ENCODE measurements at places on chromosomes 5 and 9. TPM values are rescaled to one million over a fixed set of nuclear protein-coding genes. Genes with fewer than 3 reads are reported as not detected.

DNAJC25 gene
- 5.3 TPM for total RNA-seq

DNA sequence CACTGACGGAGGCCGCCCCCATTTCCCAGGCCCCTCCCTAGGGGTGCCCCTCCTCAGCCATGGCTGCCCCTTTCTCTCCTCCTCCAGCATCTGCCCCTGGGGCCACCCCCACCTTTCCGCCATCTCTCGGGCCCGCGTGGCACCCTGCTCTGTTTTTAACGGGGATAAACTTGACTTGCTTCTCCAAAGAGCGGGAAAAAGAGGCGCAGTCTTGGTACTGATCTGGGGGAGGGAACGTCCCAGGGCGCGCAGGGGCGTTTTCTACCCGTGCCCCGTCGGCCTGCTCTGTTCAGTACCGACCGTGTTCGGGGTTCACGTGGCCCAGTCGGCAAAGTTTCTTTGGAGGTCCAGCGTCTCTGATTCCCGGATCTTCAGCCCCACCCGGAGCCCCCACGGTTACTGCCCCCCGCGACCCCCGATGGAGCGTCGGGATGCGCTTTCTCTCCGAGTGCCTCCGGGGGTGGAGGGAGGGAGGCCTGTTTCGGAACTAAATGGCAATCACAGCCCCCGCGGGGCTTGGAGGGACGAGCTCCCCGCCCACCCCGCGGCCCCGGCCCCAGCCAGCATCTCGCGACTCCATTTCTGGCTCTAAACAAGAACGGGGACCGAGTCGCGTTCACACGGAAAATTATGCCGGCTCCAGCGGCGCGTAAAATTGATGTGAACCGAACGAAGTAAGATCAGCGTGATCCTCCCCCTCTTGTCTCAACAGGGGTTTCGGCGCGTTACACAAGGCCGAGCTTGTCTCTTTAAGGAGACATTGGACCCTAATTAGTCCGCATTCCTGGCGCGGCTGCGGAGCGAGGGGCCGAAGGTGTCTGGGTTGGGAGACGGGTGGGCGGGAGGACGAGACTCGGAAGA lies 1.1 kb upstream of the TLE4 start:
- H3K27ac ChIP-seq: peak overlapping the region; percentile 77
- no peaks in the 10 kb centered on the region for H3K36me3 ChIP-seq
- peak; percentile 72 for DNase-seq
- peaks cover 28% of the 10 kb centered on the region for H3K4me1 ChIP-seq

DNA sequence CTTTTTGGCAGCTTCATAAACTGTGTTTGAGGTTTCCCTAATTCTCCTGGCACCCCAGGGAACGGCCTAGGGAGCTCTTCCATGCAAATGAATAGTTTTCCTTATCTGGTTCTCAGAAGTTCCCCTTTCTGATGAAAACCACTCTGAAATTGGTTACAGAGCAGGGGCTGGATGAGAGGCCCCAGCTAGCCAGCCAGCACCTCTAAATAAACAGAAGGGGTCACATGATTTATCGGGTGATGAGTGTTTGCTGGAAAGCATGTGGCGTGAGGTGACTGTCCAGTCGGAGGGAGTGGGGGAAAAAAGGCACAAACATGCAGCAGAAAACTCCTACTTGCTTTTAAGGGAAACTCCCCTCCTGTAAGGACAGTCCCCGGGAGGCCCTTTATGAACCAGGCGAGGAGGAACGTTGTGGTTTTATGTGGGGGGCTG lies 261.2 kb upstream of the ANKRD55 start:
- no peak overlapping the region for H3K27ac ChIP-seq
- DNase-seq: no peak
- H3K36me3 ChIP-seq: no peaks in the 10 kb centered on the region
- H3K4me1 ChIP-seq: peaks cover 42% of the 10 kb centered on the region
- no peak overlapping the region for H3K4me3 ChIP-seq

GAS1 gene
- 78.6 TPM for total RNA-seq

GRCh38 chr9:113545068-113545467 lies 81.5 kb downstream of the RGS3 start:
- no peaks in the 10 kb centered on the region for H3K27me3 ChIP-seq
- no peaks in the 10 kb centered on the region for H3K4me1 ChIP-seq
- H3K36me3 ChIP-seq: peaks cover 39% of the 10 kb centered on the region
- no peak overlapping the region for H3K27ac ChIP-seq
- DNase-seq: no peak

DNA sequence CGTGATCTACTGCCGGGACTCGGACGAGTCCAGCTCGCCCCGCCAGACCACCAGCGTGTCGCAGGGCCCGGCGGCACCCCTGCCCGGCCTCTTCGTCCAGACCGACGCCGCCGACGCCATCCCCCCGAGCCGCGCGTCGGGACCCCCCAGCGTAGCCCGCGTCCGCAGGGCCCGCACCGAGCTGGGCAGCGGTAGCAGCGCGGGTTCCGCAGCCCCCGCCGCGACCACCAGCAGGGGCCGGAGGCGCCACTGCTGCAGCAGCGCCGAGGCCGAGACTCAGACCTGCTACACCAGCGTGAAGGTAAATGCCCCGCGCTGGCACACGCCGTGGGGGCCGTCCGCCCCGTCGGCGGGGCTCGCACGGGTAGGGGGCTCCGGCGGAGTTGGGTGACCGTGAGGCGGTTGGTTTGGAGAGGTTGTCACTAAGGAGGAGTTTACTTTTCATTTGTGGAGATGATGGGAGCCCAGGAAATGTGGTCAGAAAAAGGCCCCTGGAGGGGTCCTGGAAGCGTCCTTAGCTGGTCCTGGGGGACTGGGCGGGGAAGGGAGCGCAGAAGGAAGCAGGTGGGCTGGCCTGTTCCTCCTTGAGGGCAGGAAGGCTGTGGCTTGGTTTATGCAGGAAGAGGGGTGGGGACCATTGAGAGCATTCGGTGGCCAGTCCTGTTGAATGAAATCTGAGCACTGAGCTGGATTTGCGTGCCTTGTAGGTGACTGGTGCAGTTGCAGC lies 647 bp downstream of the PDE8B start:
- peak overlapping the region; percentile 69 for H3K4me3 ChIP-seq
- no peak for DNase-seq
- peaks cover 21% of the 10 kb centered on the region for H3K4me1 ChIP-seq
- peak overlapping the region; percentile 83 for H3K27ac ChIP-seq

LCN9 gene
- not detected for total RNA-seq

ORM1 gene
- not detected for total RNA-seq

GRCh38 chr5:55319491-55319890 lies 11.7 kb downstream of the MTREX start:
- H3K36me3 ChIP-seq: peaks cover under 1% of the 10 kb centered on the region
- no peak overlapping the region for H3K27ac ChIP-seq
- DNase-seq: no peak
- no peaks in the 10 kb centered on the region for H3K4me1 ChIP-seq

GFI1B gene
- 0.35 TPM for total RNA-seq

DNA sequence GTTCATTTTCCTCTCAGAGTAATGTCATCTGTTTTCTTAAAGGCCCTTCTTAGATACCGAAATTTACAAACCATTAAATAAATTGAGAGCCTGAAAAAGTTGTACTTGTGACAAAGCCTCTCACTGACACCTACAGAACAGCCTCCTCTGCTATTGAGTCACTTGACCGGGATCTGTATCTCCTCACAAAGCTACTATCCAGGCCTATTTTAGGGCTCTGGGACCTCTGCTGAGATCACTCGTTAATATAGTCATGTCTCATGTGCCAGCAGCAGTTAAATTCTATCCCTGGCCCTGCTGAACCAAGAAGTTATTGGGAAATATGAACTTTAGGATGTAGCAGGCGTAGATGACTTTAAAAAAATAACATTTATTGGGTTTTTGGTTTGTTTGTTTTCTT lies 31.1 kb downstream of the FBXO38 start:
- no peaks in the 10 kb centered on the region for H3K4me1 ChIP-seq
- H3K4me3 ChIP-seq: no peak overlapping the region
- H3K27me3 ChIP-seq: no peaks in the 10 kb centered on the region
- H3K27ac ChIP-seq: peak overlapping the region; percentile 46
- DNase-seq: no peak

GRCh38 chr5:133497608-133498348 lies 114.6 kb downstream of the FSTL4 start:
- no peaks in the 10 kb centered on the region for H3K27me3 ChIP-seq
- peak; percentile 21 for DNase-seq
- no peaks in the 10 kb centered on the region for H3K4me1 ChIP-seq

Data from right atrium auricular region (tissue), 2 donors.